CD4-positive, alpha-beta T cell treated with Interferon gamma for 1 hour (primary cell): ENCODE measurements at places on chromosomes 2 and 18.

DNA sequence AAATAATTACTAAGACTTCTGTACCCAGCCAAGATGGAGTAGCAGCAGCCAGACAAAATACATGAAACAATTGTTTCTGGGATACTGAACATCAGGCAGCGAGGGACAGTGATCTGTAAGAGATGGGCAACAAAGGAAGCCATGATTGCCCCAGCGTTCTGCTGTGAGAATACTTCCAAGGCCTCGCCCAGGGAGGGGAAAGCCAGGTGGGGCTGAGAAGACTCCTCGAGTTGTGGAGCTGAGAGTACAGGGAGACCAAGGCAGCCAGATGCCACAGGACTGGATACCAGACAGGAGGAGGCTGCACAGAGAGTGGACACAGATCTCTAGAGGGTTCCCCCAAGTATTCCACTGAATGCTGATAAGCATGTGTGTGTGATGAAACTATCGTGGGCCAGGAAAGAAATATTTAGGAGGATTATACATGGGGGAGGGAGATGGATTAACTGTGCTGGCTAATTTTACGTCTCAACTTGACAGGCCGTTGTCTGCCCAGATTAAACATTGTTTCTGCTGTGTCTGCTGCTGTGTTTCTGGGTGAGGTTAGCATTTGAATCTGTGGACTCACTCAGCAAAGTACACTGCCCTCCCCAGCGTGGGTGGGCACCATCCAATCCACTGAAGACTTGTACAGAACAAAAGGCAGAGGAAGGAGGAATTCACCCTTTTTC, 10.2 kb upstream of the LIMS2 start:
- DNase-seq, result no peak

DNA sequence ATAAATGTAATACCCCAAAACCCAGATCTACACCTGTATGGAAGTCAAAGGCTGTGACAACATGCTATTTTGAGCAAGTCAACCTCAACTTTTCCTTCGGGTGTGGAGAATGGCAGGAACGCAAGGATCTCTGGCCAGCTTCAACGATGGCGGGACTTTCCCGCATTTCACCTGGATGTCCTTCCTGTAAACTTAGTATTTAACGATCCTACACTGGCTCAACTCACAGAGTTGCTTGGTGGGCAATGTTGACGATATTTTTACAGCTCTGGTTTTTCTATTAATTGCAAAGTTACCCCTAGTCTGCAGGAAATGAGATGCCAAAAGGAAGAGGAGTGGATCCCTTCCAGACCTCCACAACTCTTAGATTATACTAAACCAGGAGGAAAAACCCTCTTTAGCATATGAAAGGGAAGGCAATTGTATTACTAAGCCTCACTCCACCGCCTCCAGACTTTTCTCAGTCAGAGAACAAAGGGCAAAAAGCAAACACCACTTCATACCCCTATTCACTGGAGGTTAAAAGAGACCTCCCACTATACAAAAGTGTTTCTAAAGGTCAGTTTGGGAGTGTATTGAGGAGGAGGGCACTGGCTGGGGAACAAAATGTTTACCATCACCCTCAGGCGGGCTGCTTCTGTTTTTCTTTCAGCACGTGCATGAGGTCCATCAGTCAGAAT, 56.5 kb upstream of the ACVR1 start:
- no peak for DNase-seq

DNA sequence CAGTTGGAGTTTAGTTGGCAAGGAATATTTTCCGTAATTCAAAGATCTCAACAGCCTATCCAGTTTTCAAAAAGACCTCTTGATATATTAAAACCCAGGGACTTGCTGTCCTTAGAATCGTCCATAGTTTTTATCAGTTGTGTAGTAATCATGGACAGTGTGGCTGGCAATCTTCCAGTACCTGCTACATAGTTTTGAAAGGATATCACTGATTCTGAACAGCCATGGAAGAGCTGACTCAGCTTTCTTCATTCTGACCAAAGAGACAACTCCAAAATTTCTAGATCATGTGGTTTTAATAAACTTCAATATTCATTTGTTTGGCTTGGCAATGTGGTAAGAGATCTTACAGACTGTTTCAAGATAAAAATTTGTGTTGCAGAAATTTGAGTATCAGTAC, 616.7 kb downstream of the TDRD15 start:
- no peak for DNase-seq

- no peak for DNase-seq
Observed at GRCh38 chr18:27942706-27943105, 234.2 kb downstream of the CDH2 start.

GRCh38 chr2:229417176-229417575, 146.1 kb upstream of the PID1 start:
- DNase-seq, result no peak

DNA sequence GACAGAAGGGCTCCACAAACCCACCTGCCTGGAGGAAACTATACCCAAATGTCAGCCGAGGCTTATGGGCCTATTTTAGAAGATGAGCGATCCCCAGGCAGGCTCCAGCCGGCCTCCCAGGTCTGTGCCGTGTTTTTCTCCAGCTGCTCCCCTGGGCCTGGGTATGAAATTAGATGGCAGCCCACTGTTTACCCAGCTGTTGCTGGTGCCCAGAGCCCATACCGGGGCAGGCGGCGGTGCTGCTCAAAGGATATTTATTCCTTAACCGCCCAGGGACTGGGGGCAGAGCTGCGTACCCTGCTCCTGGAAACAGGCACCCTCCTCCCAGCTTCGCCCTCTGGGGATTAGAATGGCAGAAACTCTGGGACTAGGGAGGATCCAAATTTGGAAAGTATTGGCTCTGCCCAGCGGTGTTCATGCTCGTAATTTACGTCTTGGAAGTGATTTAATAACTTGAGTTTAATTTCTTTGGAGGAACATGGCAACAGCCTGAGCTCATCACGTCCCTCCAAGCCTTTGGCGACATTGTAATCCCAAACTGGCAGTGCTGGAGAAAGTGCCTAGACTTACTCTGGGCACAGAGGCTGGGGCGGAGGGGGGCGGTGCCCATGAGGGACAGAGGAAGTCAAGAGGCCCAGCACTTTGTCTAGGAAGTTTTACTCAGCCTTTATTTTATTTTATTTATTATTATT, 199.2 kb downstream of the KLHL29 start:
- no peak for DNase-seq

- no peak for DNase-seq
Observed at GRCh38 chr18:28039078-28039477, 137.9 kb downstream of the CDH2 start.

- no peak for DNase-seq
Observed at GRCh38 chr2:113232740-113233139, 46.0 kb downstream of the PAX8 start.

DNA sequence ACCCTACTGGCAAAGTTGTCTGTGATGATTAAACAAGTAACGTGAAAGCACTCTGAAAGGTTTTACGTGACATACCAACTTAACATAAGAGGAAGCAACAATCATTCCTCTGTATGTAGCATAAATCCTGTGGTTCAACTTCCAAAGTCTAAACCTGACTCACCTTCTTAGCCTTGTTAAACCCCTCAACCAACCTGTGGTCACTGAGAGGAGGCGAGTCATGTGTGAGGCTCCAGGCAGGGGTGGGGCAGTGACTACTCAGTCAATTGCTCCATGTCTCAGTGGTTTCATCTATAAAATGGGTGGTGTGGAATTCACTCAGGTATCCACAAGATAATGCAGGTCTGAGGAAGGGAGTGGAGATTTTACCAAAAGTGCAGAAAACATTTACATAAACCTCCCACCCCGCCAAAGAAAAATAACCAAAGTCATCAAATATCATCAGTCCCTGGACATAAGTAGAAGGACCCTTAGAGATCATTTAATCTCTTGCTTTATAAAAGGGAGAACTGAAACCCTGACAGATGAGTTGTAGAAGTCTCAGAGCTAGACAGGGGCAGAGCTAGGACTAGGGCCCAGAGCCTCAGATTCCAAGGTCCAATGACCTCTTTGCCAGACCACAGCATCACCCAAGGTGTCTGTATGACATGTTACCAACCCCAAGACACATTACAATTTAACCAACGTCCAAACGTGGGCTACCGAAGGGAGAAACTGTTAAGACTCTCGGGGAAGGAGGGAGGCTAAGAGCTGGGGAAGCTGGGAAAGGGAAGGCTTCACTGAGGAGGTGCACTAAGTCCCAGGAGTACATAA, 3.7 kb upstream of the PCBP1 start:
- DNase-seq, result peak; percentile 47

DNA sequence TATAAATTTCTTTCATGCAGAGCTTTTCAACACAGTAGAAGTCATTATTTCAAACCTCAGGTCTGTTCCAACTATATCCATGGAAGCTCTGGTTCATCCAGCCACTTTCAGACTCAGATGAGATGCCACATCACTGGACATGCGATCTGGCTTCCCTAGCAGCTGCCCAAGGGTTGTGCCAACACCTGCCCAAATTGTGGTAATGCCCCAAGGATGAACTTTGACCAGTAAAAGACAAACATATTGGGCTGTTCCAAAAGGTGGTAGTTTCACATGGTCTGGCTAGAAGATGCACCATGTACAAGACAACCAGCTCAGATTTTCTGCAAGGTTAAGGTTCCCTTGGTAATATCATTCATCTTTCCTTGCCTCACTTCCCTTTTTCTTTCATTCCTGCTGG, 101.9 kb downstream of the THADA start:
- no peak for DNase-seq

GRCh38 chr2:43424262-43425207, 171.3 kb downstream of the THADA start:
- DNase-seq, result no peak

- no peak for DNase-seq
Observed at GRCh38 chr2:52034706-52035105, 1002.8 kb upstream of the NRXN1 start.

DNA sequence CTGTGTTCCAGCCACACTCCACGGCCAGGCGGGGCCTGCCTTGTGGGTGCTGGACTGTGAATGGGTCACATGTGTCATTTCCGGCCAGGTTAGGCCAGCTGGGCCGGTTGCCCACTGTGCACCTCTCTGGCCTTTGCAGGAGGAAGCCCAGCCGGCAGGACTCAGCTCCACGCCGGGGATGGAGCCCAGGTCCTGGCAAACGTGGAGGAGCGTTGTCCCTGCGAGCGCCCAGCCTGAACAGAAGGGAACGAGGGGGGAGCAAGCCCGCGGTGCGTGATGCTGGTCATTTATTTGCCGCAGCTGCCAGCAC, 152.9 kb downstream of the PXDN start:
- DNase-seq, result no peak

DNA sequence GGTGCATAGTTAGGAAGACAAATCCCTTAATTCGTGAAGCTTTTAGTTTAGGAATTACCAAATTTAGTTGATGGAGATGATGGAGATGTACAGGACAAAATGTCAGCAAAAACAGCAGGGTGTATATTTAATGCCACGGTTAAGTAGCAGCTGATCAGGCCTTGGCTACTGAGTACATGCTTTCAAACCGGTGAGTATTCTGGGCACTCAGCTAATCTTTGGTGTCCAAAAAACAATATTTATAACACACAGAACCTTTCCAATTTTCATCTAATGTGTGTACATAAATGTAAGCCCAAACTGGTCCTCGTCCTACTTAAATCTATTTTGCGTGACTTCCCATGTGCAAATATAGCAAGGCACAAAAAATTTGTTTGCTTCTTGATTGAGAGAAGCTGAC, 703.4 kb upstream of the LINC00305 start:
- DNase-seq, result no peak

- no peak for DNase-seq
Observed at GRCh38 chr2:55009277-55010060, 40.8 kb downstream of the RTN4 start.

DNA sequence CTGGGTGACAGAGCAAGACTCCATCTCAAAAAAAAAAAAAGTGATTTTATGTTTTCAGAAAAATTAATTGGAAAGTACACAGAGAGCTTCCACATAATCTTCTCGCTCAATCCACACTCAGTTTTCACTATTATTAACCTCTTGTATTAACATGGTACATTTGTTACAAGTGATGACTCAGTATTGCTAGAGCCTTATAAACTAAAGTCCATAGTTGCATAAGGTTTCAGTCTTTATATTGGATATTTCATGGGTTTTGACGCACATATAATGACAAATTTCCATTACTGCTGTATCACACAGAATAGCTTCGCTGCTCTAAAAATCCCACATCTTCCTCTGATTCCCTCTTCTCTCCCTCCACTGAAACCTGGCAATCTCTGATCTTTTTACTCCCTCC, 603.5 kb downstream of the XIRP2 start:
- no peak for DNase-seq

DNA sequence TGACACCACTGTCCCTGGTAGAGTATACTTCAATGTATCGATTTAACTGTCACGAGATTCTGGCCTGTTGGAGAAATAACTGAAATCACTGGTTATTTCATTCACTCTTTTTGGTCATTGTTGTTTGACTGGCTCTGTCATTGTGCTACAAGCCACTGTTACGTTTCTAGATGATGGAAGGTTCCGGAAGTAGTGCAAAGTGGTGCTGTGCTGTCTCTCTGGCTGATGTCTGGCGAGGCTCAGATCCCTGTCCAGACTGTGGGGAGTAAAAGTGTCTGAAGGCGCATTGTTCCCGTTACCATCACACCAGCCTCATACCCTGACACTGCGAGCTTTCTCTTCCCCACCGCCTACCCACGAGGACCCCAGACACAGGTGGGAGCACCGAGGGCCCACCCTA, 11.7 kb downstream of the CNDP1 start:
- no peak for DNase-seq

DNA sequence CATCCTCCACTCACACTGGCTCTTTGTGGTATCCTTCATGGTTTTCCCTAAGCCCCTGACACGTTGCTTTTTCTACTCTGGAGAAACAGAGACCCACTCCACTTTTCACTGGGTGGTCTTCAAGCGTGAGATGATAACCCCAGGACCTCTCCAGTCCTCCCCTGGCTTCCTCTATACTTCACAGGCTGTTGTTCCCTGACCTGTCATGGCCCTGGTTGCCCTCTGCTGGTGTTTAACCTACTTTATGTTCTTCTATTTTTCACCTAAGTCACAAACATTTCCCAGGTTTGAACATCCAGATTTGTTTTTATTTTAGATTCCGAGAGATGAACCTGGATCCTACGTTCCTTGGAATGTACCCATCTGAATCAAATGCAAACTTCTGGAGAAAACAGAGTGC, 84.5 kb downstream of the AOX1 start:
- DNase-seq, result no peak

DNA sequence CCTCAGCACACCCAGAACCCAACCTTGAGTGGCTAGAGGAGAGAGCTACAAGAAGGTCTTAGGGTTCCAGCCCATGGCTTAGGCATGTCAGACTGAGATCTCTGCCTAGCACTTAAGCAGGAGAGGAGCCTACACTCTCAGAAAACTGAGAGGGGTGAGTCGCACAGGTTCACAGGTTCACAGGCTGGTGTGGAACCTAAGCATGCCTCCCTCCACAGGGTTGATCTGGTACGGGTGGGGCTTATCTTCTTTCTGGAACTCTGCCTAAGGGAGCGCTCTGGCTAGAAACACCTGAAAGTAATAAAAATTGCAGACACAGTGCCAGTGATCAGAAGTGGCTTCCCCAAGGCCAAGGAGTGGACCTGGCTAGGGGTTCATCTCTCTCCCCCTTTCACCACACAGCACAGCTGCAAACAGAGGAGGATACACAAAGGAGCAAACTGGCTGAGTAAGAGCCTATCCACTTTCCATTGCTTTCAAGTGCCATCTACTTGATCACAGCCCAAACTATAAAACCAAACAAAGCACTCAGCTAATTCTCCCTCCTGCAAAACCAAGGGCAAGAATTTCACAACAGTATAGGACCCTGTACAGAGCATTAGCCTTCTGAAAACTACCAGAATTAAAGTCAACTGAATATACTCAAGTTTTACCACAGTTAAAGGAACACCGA, 481.9 kb upstream of the SETBP1 start:
- no peak for DNase-seq

- DNase-seq, result no peak
Observed at GRCh38 chr2:74653589-74653984, 460 bp upstream of the SEMA4F start.
